ENCODE measurements at places on chromosomes 6 and 20.

- DNase-seq, result peak; percentile 51
Measured at GRCh38 chr6:14075095-14075503, 42.5 kb upstream of the CD83 start.

- DNase-seq, result no peak
Measured at GRCh38 chr20:62019881-62020492, 45.7 kb downstream of the TAF4 start.

DNA sequence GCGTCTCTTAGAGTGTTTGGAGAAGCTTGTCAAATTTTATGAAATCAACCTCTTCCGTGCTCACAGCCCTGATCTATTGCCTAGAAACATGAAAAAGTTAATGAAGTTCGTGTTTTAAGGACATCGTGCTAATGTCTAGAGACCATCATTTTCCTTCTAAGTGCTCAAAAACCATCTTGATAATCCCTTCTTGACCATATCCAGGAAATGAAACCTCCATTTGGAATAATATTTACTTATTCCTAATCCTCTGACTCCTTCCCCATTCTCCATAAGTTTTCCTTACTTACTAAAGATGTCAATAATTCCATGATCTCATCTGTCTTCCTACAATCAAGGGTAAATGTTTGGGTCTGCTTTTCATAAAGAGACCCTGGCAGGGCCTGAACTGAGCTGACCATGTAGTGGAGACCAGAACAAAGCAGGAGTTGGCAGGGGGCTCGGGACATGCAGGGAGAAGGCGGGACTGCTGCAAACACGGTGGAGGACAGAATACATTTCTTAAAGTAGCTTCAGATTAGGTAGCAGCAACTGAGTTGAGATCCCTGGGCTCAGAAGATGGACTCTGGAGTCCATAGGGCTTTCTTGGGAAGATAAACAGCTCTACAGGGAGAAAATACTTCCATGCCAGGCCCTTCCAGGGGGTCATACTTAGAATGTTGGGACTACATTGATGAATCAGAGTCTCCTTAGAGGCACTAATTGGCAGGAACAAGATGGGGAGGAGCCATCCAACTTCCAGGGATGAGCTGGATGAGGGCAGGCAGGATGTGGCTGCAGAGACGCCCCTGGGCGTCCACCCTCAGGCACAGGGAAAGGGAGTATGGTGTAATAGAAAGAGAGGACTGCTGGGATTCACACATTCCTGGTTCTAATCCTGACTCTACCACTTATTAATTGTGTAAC is 100.7 kb downstream of the RIN2 start:
- no peak for DNase-seq

GRCh38 chr6:42766163-42766670 is 15.6 kb upstream of the BICRAL start:
- no peak for DNase-seq

DNA sequence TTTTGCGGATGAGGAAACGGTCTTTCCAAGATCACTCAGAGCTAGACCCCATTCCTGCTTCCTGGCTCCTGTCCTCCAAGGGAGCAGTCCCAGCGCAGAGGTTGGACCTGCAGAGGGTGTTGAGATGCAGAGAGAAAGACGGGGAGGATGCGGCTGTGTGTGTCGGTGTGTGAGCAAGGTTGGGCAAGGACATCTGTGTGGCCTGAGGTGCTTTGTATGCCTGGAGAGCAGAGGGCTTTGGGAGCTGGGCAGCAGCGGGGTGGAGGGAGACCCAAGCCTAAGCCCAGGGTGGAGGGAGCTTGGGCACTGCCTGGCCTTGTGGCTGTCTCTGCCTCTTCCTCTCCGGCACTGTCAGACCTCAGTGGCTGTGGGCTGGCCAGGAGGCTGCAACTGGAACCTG is 147.4 kb upstream of the RNF24 start:
- DNase-seq, result no peak

- no peak for DNase-seq
Measured at GRCh38 chr20:8438748-8439147, 306.7 kb downstream of the PLCB1 start.

- no peak for DNase-seq
Measured at GRCh38 chr6:149933461-149933860, 8.4 kb upstream of the ULBP2 start.

DNA sequence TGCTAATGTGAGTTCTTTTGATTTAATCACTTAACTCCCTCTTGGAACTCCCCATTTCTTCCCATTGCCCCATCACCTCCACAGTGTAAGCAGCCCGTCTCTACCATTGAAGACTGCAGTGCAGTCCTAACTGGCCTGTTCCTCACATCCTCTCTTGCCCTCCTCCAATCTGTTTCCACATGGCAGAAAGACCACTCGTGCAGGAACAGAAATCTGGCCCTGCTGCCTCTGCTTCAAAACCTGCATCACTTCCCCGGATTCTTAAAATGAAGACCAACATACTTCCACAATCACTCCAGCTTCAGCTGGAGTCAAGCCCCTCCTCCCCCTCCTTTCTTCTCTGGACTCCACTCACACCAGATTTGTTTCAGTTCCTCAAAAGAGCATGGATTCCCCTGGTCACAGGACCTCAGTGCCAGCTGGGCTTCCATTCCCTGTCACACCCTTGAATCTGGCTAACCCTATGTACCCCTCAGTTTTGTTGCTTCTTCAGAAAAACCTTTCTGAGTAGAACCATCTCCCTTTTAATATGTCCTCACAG is 802.3 kb downstream of the MAFB start:
- DNase-seq, result no peak

DNA sequence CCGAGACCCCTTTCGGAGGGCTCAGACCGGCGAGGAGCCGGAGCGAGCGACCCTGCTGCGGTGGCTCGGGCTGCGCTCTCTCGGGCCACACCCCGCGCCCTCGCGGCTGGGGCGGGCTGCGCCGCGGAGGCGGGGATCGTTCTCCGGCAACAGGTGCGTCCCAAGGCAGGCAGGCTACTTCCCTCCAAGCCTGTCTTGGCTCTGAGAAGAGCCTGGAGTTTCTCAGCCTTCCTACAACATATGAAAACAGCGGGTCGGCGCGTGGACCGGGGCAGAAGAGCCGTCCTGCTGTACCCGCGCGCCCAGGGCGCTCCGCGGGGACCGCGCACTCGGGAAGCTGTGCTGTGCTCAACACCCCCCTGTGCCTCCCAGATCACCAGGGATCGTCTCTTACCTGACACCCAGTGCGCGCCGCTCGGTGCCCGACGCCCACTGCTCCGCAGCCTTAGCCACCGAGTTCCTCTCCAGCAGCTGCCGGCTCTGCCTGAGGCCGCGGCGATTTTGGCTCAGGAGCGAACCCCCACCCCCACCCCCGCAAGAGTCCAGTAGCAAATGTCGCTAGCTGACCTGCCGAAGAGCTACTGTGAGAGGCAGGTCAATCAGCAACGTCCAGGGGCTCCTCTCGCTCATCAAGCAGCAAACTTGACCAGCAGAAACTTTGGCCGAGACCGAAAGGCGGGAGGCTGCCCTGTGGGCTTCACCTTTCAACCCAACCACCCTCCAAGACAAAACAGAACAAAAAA is 3.7 kb upstream of the OLIG3 start:
- DNase-seq, result no peak

GRCh38 chr6:42175860-42176259 is 2.7 kb downstream of the GUCA1A start:
- no peak for DNase-seq

DNA sequence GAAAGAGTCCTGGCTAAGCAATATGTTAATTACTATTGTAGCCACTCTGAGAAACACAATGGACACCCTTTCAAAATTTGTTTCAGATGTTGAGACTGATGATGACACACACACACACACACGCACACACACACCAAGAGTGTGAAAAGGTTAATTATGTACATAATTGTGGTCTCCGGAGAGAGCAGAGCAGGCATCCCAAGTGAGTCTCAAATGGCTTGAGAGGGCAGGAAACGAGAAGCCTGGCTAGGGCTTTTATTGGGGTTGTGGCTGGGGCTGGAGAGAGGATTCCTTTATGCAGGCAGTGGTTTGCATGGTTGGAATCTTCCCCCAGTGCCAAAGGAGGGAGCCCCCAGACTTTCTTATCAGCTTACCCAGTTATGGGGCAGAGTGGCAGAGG is 38.2 kb upstream of the NKX2-4 start:
- DNase-seq, result no peak

DNA sequence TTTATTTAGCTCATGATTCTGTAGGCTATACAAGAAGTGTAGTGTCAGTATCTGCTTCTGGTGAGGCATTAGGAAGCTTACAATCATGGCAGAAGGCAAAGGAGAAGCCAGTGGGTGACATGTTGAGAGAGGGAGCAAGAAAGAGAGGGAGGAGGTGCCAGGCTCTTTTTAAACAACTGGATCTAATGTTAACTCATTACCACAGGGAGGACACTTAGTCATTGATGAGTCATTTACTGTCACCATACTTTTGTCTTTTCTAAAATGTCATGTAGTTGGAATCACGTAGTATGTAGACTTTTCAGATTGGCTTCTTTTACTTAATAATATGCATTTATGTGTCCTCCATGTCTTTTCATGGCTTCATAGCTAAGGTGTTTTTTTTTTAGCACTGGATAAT is 58.1 kb downstream of the NUS1 start:
- DNase-seq, result no peak

- DNase-seq, result no peak
Measured at GRCh38 chr6:82894653-82895259, 170.9 kb downstream of the UBE3D start.

DNA sequence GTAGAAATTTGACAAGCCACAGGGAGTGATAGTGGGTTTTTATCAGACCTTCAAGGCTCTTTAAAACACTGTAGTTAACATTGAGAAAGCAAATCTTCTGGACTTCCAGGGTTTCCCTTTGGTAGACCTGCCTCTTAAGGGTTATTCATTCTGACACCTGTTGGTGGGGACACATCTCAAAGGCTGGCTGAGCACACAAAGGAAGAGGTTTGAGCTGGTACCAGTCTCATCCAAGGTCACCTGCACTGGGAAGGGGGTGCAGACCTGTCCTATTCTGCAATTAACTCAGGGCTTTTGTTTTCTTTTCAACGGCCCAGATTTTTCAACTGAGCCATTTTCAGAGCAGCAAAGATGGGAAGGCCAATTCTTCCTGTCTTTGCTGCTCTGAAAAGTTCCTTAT is 45.6 kb downstream of the EDN1 start:
- DNase-seq, result no peak

- DNase-seq, result no peak
Measured at GRCh38 chr20:2133318-2134183, 31.9 kb downstream of the STK35 start.

DNA sequence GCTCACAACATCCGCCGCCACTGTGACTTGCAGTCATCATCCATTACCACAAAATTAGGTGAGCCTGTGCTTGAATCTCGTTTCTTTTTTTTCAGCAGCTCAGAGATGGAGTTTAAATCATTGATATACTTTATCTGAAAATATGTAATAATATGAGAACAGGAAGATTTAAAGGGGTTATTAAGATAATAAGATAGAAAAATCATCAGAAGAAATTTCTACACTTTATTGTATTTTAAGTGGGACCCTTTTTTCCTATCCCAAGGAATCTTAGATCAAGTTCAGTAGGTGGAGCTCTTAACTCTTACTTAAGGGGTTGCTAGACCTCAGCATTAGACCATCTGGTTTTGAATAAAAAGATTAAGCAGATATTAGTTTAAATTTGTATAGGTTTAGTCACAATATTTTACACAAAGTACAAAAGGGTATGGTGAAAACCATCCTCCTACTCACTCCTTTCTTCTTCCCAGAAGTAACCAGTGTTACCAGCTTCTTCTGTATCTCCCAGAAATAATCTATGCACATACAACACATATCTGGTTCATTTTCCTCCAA is 9.4 kb upstream of the NCOA7 start:
- DNase-seq, result peak; percentile 74

- no peak for DNase-seq
Measured at GRCh38 chr20:40241596-40242343, 447.3 kb downstream of the MAFB start.

DNA sequence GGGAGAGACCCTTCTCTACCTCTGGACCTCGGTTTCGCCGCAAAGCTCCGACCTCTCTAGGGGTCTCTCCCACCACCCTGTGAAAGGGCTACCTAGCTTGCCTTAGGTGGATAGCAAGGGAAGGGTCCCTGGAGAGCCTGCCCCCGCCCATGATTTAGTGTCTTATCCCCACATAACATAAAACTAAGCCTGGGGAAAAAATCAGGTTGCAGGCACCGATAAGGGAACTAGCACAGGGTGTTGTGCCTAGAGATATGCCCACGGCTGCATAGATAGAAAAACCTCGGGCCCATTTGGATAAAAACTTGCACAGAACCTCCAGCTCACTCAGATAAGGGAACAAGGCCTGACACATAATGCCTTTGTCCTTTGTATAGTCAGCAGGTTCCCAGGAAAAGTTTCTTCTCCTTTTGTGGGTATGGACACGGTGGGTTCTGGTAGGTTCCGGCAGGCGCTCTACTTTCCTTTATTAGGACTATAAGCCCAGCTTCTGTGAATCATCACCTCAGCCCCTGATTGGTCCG is 846 bp downstream of the ZSCAN31 start:
- no peak for DNase-seq

- DNase-seq, result no peak
Measured at GRCh38 chr6:169445661-169446581, 192.3 kb upstream of the THBS2 start.

- DNase-seq, result no peak
Measured at GRCh38 chr6:15061180-15061641, 184.7 kb upstream of the JARID2 start.

- peak; percentile 17 for DNase-seq
Measured at GRCh38 chr20:45792317-45793118, 764 bp downstream of the DNTTIP1 start.

GRCh38 chr6:88855541-88856147 is 107.8 kb downstream of the RNGTT start:
- no peak for DNase-seq

- no peak for DNase-seq
Measured at GRCh38 chr6:79038061-79038460, 40.0 kb downstream of the PHIP start.

GRCh38 chr6:157652601-157653363 is 170.3 kb upstream of the SNX9 start:
- DNase-seq, result no peak

GRCh38 chr6:17352302-17352701 is 41.1 kb upstream of the CAP2 start:
- no peak for DNase-seq

DNA sequence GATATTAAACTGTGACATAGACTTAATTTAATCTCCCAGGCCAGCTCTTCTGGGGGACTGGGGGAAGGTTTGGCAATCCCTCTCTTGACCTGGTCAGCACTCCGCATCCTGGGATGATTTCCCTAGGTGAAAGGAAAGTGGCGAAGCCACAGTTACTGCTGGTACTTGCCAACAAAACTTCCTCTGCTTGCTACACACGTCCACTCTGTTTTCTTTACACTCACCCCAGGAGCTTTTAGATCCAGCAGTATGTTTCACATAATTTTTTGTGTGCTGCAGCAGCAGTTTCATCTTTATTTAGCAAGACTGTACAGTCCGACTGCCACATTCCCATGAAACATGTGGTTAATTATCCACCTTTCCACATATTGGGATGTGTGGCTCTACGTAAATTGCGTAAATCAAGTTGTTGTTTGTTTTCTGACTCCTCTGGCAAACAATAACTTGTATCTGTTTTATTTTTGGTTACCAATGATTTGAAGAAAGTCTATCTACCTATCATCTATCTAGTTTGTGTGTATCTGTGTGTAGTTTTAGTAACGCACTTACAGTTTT is 284.0 kb downstream of the PHF3 start:
- DNase-seq, result no peak

GRCh38 chr6:150568560-150568959 is 31.1 kb upstream of the PLEKHG1 start:
- no peak for DNase-seq

- DNase-seq, result no peak
Measured at GRCh38 chr6:112332274-112332673, 14.9 kb upstream of the RFPL4B start.

GRCh38 chr20:21391185-21391971 is 5.9 kb downstream of the NKX2-4 start:
- no peak for DNase-seq
